ENCODE measurements at places on chromosomes 1 and 21.

DNA sequence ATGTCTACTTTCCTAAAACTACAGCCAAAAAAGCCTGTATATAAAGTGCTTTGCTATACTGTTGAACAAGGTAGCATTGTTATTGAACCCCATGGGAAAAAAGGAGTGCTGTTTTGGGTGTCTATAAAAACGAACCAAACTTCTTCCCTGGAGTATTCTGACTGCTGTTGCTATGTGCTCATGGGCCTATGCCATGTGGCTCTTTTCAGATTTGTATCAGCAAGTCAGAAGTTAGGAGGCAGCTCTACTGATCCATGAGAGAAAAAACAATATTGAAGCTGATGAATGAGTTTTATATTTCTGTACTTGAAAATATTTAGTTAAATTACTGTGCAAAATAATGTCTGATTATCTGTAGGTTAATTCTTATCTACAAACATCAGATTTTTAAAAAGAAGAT is 66.5 kb downstream of the ADGRL2 start:
- DNase-seq: no peak

DNA sequence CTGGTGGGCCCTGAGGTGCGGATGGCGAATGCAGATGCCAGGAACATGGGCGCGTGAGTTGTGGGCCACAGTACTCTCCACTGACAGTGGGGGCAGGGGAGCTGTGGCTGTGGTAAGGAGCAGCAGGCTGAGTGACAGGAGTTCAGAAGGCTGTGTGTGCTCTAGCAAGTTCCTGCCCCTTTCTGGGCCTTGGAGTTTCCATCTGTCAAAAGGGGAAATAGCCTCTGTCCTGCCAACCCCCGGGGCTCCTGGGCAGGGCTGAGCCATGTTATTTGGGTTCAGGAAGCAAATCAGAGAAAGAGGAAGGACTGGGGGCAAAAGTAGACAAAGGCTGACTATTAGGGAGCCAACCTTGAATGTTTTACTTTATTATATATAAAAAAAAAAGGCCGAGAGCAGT is 19.5 kb upstream of the MFN2 start:
- peak; percentile 90 for DNase-seq

GRCh38 chr1:62437273-62437940 is 558 bp downstream of the USP1 start:
- peak; percentile 47 for DNase-seq

DNA sequence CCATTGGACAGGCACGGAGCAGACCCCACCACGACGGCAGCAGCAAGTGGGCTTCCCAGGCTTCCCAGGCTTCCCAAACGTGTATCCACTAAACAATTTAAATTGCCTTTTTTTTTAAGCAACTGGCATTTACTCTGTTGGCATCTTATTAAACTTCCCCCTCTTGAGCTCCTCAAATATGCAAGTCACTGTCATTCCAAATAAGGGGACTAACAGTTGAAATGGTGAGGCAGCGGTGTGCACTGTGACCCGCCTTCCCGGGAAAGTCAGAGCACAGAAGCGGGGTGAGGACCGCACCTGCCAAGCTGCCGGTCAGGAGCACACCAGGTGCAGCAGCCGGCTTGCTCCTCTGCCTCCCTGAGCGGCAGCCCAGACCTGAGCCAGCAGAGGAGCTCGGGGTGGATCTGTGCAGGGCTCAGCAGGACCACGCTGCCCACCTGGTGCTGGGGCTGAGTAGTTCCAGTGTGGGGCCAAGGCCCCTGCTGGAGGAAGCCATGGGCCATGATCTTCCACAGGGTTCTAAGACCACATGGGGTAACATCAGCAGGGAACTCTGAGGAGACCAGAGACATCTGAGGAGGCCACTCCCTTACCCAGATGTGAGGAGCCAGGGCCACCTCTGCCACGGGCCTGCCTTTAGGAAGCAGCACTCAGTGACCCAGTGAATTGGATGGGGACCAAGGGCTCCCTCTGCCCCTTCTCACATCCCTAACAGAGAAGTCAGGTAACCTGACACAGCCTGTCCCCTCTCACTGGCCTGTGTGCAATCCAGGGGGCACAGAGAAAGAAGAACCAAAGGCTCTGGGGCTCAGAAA is 245.4 kb downstream of the NPHP4 start:
- no peak for DNase-seq

GRCh38 chr1:86515597-86515996 is 31.3 kb upstream of the CLCA4 start:
- DNase-seq: no peak

DNA sequence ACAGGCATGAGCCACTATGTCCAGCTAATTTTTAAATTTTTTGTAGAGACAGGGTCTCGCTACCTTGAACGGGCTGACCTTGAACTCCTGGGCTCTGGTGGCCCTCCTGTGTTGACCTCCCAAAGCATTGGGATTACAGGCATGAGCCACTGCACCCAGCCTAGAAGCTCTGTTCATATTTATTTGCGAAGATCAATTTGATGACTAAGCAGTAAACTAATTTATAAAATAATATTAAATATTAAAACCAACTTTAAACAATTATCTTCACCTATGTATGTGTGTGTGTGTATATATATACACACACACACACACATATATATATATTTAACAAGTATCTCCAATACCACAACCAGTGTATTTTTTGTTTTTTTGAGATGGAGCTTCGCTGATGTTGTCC is 4.4 kb downstream of the NADK start:
- no peak for DNase-seq

GRCh38 chr1:29836651-29837646 is 600.6 kb downstream of the PTPRU start:
- no peak for DNase-seq

GRCh38 chr1:192522673-192523072 is 52.9 kb upstream of the RGS1 start:
- no peak for DNase-seq

GRCh38 chr1:37286881-37287280 is 187.5 kb upstream of the ZC3H12A start:
- no peak for DNase-seq

DNA sequence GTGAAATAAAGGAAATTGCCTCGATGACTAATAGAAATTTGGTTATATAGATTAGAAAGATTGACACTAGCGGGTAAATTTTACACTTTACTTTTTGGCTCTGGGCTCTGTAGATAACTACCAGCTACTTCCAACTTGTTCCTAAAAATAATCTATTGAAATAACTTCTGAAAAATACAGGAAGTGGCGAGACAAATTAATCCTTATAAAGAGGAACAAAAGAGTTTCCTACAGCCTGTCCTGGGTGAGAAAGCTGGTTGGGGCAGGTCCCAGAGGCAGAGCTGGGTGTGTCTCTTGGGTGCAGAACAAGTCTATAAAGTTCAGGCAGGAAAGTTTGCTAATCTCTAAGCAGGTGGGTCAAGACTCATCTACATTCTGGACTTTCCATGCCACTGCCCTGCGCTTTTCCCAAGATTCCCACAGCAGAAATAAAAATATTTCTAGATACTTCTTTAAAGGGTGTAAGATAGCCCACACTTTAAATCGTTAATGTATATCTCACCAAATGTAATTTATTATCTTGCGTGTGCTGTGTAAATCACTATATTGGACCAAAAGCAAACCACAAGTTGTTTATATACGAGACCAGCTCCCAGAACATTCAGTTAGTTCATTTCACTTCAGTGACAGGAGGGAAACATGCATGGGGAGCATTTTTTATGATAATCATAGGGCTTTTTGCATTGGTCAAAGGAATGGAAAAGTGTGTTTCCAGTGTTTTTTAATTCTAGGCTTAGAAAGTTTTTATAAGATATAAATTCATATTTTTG is 70.1 kb upstream of the NRIP1 start:
- peak; percentile 78 for DNase-seq

DNA sequence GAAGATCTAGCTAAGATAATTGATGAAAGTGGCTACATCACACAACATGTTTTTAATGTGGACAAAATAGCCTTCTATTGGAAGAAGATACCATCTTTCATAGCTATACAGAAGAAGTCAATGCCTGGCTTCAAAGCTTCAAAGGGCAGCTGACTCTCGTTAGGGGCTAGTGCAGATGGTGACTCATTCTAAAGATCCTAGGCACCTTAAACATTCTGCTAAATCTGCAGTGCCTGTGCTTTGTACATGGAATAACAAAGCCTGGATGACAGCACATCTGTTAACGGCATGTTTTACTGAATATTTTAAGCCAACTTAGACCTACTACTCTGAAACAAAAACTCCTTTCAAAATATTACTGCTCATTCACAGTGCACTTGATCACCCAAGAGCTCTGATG is 65.6 kb upstream of the USP24 start:
- no peak for DNase-seq

DNA sequence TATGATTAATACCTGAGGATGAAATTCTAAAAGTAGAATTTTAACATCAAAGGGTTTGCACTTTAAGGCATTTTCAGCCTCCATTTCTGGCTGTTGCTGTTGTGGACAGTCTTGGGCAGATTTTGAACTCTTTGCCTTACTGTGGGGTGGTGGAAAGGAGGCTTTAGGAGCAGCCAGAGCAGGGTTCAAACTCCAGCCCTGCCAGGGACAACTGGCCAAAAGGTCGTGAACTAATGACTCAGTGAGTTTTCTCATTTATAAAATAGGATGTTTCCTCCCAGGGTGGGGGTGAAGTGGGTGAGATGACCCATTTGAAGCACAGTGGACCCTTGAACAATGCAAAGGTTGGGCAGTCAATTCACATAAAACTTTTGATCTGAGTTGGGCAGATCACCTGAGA is 36.7 kb downstream of the MAPKAPK2 start:
- DNase-seq: no peak

DNA sequence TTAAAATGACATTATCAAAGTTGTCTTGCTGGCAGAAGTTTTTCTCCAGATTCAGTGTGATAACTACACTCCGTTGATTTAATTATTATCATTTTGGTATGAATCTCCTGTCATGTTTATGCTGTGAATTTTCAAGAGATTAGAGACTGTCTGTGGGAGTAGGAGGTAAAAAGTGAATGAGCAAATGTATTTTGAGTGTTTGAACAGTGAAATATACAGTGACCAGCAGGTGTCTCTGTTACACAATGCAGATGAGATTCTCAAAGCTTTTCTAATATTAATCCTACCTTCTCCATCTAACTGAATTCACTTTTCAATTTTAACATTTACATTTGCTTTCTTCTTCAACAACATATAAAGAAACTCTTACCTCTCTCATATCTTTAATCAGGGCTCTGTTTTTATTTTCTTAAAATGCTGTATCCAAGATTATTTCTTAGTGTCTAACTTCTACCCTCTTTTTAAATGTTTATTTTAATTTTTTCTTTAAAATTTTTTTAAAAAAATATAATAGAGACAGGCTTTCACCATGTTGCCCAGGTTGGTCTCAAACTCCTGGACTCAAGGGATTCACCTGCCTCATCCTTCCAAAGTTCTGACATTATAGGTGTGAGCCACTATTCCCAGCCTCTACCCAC is 20.9 kb upstream of the HSPA13 start:
- DNase-seq: peak; percentile 38

GRCh38 chr1:77762072-77762476 is 2.4 kb upstream of the USP33 start:
- DNase-seq: peak; percentile 58

- DNase-seq: peak; percentile 75
Observed at GRCh38 chr1:234212764-234213657, 160.2 kb upstream of the COA6 start.

DNA sequence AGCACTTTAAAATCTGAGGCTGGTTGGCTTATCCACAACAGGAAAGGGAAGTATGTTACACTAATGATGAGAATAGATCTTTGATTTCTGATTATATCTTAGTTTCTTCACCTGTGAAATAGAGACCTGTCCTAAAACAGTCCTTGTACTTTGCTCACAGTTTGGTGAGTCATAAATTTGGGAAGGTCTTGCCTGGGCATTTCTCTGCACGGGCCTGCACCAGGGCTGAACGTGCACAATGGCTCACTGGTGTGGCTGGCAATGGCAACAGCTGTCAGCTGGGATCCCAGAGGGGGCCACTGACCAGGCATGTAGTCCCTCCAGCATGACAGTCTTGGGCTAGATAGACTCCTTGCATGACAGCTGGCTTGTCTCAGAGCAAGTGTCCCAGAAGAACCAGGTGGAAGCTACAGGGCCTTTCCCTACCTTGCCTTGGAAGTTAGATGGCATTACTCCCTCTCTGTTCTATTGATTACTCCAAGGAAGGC is 367.4 kb downstream of the DISC1 start:
- DNase-seq: no peak

- DNase-seq: peak; percentile 57
Observed at GRCh38 chr1:27349784-27350662, 8.2 kb downstream of the SYTL1 start.

DNA sequence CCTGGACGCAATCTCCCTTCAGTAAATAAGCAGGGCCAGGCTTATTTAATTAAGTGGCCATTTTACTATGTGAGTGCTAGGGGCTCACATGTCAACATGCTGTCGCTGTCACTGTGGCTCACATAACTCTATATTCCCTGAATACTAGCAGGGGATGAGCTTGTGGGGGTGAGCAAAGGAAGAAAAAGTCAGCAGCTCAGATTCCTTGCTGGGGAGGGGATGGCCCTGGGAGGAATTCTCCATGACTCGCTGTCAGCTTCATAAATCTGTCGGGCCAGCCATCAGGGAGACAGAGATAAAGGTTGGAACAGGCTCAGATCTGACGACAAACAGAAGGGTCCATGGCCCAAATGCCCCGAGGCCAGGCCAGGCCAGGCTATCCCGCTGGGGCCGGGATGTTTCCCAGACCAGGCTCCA is 26.0 kb upstream of the PLEKHG5 start:
- DNase-seq: no peak

- no peak for DNase-seq
Observed at GRCh38 chr1:58650141-58650540, 49.7 kb downstream of the MYSM1 start.

DNA sequence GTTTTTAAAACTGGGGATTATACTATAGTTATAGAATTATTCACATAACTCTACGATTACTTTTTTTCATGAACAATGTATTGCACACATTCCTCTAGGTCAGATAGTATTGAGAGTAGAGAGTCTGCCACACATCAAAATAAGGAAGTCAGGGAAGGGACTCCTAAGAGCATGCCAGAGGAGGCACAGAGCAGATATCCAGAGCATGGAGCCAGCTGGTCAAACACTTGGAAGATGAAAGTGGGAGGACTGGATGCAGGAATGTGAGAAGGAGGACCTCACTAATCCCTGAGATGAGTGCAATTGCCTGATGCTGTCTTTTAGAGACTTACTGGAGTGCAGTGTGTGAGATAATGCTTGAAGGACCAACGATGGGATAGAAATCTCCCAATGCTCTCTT is 9.6 kb upstream of the RFX5 start:
- DNase-seq: no peak

Measured in inflammatory macrophage (primary cell).